ENCODE measurements at places on chromosomes 6 and 20.

GRCh38 chr6:148959008-148959407 is 212.2 kb downstream of the UST start:
- DNase-seq: no peak

GRCh38 chr20:46145713-46146112 is 27.6 kb downstream of the CD40 start:
- DNase-seq: no peak

- no peak for DNase-seq
These were observed 186.1 kb downstream of the UNC5CL start for GRCh38 chr6:40852779-40853373.

- DNase-seq: no peak
These were observed 89.1 kb downstream of the PREX1 start for GRCh38 chr20:48738399-48739304.

- DNase-seq: no peak
These were observed 60.5 kb downstream of the FNDC1 start for GRCh38 chr6:159229651-159230051.

DNA sequence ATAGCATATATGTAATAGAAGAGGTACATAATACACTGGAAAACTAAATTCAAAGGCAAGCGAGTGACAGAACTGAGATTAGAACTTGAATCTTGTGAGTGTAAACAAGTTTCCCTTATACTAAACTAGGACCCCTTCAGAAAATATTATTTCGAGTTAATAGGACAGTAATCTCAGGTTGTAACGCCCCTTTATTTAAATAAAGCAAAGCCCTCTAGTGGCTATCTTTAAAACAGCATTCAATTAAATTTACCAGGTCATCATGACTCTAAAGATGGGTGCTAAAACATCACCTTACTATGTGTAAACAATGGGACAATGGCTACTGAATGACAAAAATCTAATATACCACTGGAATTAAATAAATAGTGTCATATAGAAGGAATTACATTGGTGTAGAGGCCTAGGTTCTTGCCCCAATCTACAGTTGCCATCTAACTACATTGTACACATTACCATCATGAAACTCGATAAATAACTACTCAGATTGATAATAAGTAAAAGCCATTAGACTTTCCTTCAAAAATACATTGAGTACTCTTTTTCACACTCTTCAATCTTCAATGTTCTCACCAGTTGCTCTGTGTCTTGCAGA is 255.4 kb upstream of the IRAK1BP1 start:
- DNase-seq: no peak

DNA sequence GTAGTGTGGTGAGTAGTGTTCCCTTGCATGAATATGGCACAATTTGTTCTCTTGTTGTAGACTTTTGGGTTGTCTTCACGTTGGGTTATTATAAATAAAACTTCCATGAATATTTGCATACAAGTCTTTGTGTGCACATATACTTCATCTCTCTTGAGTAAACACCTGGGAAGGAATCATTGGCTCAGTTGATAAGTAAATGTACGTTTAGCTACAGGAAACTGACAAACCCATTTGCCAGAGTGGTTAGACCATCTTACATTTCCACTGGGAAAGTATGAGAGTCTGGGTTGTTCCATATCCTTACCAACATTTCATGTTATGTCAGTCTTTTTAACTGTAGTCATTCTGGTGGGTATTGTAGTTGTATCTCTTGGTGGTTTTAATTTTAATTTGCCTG is 119.2 kb downstream of the SLX4IP start:
- DNase-seq: no peak

DNA sequence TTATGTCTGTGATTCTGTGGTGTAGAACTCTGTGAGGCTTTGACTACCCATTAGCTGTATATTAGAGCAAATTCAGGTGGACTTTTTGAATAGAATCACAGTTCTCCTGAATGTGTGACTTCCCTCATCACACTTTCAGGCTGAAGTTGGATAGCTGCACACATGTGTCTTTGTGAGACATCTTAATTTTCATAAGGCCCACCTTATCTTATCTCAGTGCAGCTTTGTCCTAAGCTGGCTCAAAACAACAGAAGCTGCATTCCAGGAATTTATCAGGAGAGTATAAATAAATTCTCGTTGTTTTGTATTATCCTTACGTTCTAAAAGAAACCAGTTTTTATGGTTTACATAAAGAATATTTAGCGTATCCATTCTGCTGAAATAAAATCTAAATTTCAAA is 26.2 kb upstream of the SLC35D3 start:
- DNase-seq: no peak

GRCh38 chr6:15206887-15207286 is 39.0 kb upstream of the JARID2 start:
- no peak for DNase-seq

- DNase-seq: no peak
These were observed 29.8 kb downstream of the EPM2A start for GRCh38 chr6:145705561-145705960.

GRCh38 chr20:1242099-1242498 is 16.3 kb downstream of the RAD21L1 start:
- no peak for DNase-seq

GRCh38 chr20:1995531-1996310 is 1.9 kb upstream of the PDYN start:
- DNase-seq: no peak

- no peak for DNase-seq
These were observed 22.7 kb downstream of the SYNDIG1 start for GRCh38 chr20:24492031-24492607.

GRCh38 chr6:159152782-159153181 is 16.4 kb upstream of the FNDC1 start:
- DNase-seq: no peak

- no peak for DNase-seq
These were observed 15.2 kb upstream of the SPAG4 start for GRCh38 chr20:35600176-35600992.

- no peak for DNase-seq
These were observed 158.1 kb upstream of the GMDS start for GRCh38 chr6:2403546-2403945.

DNA sequence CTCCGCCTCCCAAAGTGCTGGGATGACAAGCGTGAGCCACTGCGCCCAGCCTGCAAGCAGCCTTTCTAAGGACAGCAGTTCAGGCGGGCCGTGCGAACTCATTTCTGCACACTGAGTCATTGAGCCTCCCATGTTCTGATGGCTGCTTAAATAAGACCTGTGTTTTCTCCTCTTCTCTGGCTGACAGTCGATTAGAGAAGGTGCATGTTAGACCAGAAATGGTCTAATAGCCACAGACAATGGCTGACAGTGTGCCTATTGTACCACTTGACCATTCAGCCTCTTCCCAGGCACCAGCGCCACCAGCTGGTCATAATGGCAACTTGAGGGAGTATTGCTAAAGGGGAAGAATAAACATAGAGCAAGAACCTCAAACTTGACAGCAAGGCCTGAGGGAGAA is 6.2 kb downstream of the CST11 start:
- DNase-seq: no peak

DNA sequence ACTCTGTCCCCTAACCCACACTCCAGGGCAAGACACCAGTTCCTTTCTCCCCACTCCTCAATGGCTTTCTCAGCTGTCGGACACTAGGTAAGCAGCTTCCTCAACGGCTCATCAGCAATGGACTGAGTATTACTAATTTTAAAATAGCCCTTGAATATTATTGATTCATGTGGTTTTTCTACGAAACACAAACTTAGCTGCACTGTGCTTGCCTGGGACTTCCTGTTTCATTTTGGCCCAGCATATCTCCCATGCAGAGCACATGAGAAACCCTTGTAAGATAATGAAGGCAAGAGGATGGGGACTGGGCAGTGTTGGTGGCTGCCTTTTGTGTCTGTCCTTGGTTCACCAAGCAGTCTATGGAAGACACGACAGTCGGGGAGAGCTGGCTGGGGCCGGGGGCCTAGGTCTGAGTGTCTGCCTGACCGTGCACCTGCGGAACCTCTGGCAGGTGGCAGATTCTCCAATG is 48.9 kb downstream of the RNASET2 start:
- no peak for DNase-seq

DNA sequence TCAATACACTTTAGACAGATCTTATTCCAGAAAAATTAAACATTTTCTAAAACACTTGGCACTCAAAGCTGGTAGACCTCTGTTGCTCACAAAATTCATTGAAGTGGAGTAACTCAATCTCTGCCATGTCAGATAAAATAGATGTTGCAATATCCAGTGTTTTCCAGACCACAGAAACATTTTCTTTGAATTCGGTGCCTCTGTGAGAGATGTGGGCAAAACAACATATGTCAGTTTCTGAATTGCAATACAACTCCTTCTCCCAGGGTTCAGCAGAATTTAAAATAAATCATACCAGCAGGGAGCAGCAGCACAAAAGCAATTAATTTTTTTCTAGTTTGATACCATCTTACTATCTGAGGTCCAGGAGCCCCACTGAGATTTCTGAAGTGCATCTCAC is 11.3 kb upstream of the PKHD1 start:
- no peak for DNase-seq

DNA sequence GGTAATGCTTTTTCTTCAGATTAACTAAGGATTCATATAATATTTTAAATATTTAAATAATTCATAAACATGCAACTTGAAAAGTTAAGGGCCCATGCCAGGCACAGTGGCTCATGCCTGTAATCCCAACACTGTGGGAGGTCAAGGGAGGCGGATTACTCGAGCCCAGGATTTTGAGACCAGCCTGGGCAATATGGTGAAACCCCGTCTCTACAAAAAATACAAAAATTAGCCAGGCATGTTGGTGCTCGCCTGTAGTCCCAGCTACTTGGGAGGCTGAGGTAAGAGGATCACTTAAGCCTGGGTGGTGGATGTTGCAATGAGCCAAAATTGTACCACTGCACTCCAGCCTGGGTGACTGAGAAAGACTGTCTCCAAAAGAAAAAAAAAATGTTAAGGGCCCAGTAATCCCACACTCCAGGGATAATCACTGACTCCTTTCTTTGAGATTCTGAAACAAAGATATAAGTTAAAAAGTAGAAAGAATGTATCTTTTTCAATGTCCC is 7.9 kb upstream of the RIN2 start:
- DNase-seq: no peak

- no peak for DNase-seq
These were observed 1.5 kb downstream of the NOL4L start for GRCh38 chr20:32583581-32584070.

- no peak for DNase-seq
These were observed 74.5 kb upstream of the TIAM2 start for GRCh38 chr6:154920495-154921200.

GRCh38 chr6:3001773-3002293 is 2.1 kb downstream of the NQO2 start:
- DNase-seq: no peak

GRCh38 chr20:20820785-20821483 is 108.5 kb upstream of the RALGAPA2 start:
- no peak for DNase-seq

DNA sequence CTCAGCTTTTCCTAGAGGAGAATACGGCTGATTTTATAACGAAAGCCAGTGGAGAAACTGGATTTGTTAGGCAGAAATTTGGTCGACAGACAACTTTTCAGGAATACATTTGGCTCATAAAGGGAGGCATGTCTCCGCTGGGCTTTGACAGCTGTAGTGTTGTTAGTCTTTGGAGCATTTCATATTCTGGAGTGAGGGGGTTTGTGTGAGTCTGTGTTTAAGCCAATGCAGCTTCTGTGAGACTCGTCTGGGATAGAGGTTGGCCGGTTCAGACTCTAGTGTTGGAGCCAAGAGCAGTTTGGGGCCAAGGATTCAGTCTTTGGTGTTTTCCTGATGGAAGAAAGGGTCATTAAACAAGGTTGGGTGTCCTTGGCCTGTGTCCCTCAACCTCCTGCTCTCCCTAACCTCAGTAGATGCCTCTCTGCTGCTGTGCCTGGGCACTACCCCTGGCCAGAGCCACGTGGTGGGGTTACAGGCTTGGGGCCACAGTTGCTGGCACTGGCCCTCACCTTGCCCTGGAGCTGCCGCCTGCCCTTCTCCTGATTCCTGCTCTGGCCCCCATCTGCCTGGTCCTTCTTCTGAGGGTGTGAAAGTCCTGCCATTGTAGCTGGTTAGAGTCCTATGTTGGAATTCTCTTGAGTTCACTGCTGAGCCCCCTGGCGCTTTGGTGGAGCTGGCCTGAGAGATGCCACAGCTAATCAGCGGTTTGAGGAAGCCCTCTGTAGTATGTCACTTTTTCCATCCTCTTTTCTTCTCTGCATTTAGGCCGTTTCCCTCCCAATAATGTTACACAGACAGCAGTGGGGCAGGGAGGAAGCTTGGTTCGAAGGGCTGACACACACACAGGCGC is 6.9 kb downstream of the PTK7 start:
- DNase-seq: no peak

DNA sequence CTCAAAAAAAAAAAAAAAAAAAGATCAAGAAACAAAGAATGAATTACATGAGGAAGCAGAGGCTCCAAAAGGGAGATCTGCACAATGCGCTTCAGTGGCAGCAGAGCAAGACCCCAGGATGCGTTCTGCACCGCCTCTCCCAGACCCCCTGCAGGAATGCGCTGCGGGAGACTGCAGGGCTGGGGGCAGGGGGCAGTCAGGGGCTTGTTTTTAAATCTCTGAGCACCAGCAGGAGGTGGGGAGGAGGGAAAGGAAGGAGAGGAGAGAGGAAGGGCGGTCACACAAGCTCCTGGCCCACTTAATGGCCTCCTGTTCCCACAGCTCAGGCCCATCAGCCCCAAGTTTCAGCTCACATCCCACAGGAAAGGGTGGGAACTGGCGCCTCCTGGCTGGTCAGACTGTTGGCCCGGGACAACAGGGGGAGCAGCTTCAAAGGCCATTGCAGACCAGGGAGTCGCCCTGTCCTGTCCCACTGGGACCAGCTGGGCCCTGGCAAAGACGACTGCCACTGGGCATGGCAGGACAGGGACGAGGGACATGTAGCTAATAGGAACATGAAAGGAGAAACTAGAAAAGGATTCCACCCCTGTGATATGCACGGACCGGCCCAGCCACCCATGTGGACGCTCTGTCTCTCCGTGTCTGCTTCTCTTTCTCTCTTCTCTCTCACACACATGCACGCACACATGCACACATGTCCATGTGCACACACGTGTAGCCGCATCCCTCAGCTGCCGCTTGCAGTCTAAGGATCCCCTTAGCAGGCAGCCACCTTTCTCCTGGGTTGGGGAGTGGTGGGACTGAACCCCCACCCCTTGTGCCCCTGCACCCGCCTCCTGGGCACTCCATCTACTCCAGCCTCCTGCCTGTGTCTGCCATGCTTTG is 34.7 kb downstream of the TFEB start:
- no peak for DNase-seq

GRCh38 chr20:33280000-33280680 is 2.9 kb upstream of the BPIFB1 start:
- DNase-seq: no peak

DNA sequence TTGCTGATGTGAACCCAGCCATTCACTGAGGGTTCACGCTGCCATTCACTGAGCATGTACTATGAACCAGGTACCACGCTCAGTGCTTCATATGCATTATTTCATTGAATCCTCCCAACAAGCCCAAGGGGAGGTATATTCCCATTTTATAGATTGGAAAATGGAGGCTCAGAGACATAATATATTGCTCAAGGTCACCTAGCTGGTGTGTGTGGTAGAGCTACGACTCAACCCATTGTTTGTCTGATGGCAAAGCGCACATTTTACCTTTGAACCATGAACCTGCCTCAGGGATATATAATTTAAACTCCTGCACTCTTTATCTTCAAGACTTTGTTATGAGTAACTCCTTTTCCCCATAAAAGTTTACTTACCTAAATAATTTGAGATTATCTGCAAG is 28.3 kb downstream of the FERMT1 start:
- no peak for DNase-seq

Data from stimulated activated CD8-positive, alpha-beta memory T cell treated with anti-CD3 and anti-CD28 coated beads, Interleukin-4, amount 100 ng/mL, for 4 hours (primary cell).